Caco-2 (cell line): ENCODE measurements at places on chromosomes 1 and 21.

DNA sequence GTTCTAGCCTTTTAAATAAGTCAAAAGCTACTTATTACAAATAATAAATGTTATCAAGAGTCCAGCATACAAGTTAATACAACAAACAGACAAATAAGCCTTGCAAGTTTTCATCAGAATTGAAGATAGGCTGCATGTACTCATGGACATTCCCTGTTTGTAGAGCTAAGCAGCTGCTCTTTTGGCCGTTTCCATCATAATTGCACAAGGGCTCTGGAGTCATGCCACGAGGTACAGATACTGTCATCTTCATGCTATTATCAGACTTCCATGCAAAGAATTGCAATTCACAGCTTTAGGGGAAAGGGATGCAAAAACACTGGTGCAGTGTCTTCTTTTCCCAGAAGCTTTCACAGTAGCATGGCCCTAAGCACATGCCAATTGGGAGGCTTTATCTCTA is 52.8 kb upstream of the TBX15 start:
- H3K27ac ChIP-seq: no peak overlapping the region
- H3K36me3 ChIP-seq: no peaks in the 10 kb centered on the region
- no peak for DNase-seq

GRCh38 chr1:56517404-56518130 is 61.8 kb downstream of the PLPP3 start:
- H3K36me3 ChIP-seq: no peaks in the 10 kb centered on the region
- H3K4me3 ChIP-seq: no peak overlapping the region
- DNase-seq: no peak
- peaks cover 39% of the 10 kb centered on the region for H3K4me1 ChIP-seq

DNA sequence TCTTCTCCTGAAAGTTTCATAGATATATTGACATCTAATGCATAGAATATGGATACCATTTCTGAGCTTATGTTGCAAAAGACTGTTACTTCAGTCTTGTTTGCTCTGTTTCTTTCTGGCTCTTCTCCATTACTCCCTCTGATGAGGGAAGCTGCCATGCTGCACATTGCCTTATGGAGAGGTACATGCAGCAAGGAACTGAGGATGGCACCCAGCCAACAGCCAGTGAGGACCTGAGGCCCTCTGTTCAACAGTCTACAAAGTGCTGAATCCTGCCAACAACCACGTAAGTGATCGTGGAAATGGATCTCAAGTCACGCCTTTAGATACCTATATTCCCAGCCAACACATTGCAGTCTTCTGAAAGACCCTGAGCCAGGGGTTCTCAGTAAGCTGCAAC is 66.6 kb upstream of the ADAMTS5 start:
- no peak overlapping the region for H3K27ac ChIP-seq
- no peak for DNase-seq
- H3K27me3 ChIP-seq: no peaks in the 10 kb centered on the region
- H3K4me1 ChIP-seq: no peaks in the 10 kb centered on the region

DNA sequence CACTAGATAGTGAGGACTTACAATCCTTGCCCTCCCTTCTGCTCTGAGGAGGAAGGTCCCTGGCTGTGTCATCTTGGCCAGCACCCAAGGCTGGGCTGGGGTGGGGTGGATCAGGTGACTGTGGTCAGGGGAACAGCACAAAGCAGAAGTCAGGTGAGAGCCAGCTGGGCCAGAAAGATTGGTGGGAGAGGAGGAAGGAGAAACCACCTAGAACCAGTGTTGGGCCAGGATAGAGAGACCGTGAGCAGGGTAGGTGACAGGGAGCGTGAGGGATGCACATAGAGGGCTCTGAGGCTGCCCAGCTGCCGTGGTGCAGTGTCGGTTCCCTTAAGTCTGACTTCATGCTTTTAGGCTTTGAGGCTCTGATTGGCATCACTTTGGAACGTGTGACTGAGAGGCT is 22.7 kb downstream of the NCF2 start:
- H3K27ac ChIP-seq: peak overlapping the region; percentile 15
- H3K4me3 ChIP-seq: no peak overlapping the region
- DNase-seq: no peak
- H3K4me1 ChIP-seq: peaks cover 11% of the 10 kb centered on the region
- H3K27me3 ChIP-seq: no peaks in the 10 kb centered on the region

DNA sequence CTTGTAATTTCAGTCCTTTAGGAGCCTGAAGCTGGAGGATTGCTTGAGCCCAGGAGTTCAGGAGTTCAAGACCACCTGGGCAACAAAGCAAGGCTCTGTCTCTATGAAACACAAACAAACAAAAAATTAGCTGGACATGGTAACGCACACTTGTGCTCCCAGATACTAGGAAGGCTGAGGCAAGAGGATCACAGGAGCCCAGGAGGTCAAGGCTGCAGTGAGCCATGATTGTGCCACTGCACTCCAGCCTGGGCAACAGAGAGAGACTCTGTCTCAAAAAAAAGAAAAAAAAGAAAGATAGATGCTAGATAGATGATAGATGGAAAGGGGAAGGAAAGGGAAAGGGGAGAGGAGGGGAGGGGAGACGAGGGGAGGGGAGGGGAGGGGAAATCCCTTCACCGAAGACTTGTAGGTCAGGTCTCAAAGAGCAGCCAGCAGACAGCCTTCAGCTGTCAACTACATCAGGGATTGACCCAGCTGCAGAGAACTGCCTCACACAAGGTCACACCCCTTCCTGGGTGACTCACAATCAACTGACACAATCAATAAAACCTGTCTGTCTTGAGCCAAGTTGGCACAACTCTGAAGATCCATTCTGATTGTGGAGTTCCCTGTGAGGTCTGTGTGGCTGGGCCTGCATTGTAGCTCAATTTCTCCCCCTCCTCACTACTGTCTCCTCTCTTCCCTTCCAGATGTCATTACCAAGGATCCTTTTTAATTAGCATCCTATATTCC is 200.6 kb downstream of the RGS7 start:
- no peak for DNase-seq
- H3K27ac ChIP-seq: no peak overlapping the region
- no peak overlapping the region for H3K4me3 ChIP-seq
- no peaks in the 10 kb centered on the region for H3K4me1 ChIP-seq

- no peak overlapping the region for H3K27ac ChIP-seq
- H3K4me3 ChIP-seq: no peak overlapping the region
- H3K36me3 ChIP-seq: no peaks in the 10 kb centered on the region; the same call in 1 of the 2 replicates
- no peak for DNase-seq
- H3K4me1 ChIP-seq: no peaks in the 10 kb centered on the region
Observed at GRCh38 chr1:12028248-12028647, 8.9 kb downstream of the MIIP start.

DNA sequence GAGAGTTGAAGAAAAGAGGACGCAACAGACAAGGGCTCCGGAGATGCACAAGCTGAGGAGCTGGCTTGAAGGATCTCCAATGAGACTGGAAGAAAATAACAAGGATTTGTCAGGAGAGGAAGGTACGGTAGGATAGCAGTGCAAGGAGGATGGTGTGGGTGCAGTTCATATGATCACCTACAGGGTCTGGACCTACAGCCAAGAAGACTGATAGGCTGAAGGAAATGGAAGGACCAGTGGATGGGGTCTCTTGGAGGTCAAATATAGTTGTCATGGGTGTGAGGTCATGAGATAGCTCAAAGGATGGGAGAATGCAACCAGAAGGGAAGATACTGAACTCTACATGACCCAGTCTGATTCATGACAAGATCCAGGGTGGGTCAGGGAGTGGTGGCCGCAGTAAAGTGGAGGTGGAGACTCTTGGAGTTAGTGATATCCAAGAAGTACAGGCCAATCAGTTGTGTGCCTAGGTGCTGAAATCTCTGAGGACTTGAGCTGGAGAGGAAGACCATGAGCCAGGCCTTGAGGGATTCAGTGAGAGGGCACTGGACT is 15.3 kb upstream of the KANK4 start:
- no peak overlapping the region for H3K4me3 ChIP-seq
- DNase-seq: no peak
- H3K4me1 ChIP-seq: peaks cover 13% of the 10 kb centered on the region
- H3K27me3 ChIP-seq: no peaks in the 10 kb centered on the region
- no peaks in the 10 kb centered on the region for H3K36me3 ChIP-seq
- peak overlapping the region; percentile 24 for H3K27ac ChIP-seq

DNA sequence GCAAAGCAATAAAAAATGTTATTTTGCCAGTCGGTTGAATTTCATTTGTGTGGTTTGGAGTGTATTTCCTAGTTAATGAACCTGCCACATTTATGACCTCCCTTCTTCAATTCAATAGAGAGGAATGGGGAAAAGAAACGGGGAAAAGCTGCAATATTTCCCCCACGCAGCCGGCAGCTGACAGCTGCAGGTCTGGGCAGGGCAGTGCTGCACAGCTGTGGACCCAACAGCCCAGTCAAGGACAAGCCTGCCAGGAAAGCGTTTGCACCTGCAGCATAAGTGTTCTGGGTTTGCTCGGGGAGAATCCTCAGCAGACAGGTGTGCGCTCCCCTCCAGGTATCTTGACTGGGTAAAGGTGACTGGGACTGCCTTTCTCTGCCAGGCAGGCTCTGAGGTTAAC is 53.4 kb downstream of the FBXO2 start:
- DNase-seq: no peak
- H3K27ac ChIP-seq: no peak overlapping the region
- H3K4me1 ChIP-seq: no peaks in the 10 kb centered on the region
- no peak overlapping the region for H3K4me3 ChIP-seq

DNA sequence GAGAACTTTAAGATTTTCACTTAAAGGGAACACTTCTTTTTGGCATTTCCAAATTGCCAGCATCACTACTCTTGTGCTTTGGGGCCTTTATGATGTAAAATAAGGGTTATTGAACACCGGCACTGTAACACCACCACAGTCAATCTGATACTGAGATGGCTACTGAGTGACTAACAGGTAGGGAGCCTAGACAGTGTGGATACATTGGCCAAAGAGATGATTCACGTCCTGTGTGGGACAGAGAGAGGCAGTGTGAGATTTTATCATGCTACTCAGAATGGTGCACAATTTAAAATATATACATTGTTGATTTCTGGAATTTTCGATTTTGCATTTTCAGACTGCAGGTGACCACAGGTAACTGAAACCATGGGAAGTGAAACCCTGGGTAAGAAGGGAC is 261.6 kb downstream of the SPATA17 start:
- H3K27ac ChIP-seq: no peak overlapping the region
- no peaks in the 10 kb centered on the region for H3K36me3 ChIP-seq
- no peak for DNase-seq
- no peaks in the 10 kb centered on the region for H3K27me3 ChIP-seq

GRCh38 chr21:38495242-38495641 is 3.0 kb downstream of the ERG start:
- no peaks in the 10 kb centered on the region for H3K27me3 ChIP-seq
- no peaks in the 10 kb centered on the region for H3K36me3 ChIP-seq
- no peak overlapping the region for H3K27ac ChIP-seq
- no peak overlapping the region for H3K4me3 ChIP-seq
- no peaks in the 10 kb centered on the region for H3K4me1 ChIP-seq
- no peak for DNase-seq

DNA sequence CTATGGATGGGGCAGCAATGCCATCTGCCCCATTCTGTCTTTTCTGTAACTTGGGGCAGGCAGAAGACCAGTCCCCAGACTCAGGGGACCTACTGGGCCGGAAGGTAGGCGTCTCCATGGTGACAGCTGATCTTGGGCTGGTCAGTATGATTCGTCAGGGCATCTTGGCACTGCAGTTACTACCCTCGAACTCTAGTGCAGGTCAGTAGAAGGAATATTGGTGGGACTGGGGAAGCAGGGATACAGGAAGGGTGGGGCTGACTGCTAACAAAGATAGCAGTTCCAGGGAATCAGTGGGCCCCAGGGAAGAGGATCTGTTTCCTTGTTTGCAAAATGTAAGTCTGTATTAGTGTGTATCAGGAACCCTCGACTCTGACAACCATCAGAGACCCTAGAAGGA is 26.2 kb downstream of the SZT2 start:
- no peaks in the 10 kb centered on the region for H3K4me1 ChIP-seq
- H3K36me3 ChIP-seq: no peaks in the 10 kb centered on the region
- no peak overlapping the region for H3K27ac ChIP-seq
- no peaks in the 10 kb centered on the region for H3K27me3 ChIP-seq
- DNase-seq: no peak

DNA sequence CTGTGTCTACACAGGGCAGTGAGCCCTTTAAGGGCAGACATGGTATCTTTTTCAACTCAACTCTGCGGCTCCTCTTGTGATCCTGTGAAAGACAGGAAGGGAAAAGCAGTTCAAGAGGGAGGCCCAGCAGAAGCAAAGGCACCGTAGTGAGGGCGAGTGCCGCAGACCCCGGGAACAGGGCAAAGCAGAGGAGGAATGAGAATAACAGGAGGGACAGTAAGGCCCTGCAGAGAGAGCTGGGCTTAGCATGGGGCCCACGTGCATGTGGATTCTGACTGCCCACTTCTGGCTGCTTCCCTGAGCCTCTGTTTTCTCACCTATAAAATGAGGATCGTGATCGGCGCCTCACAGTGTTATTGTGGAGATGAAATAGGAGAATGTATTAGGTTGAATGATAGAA is 409.3 kb downstream of the PTPRU start:
- H3K4me3 ChIP-seq: no peak overlapping the region
- no peaks in the 10 kb centered on the region for H3K4me1 ChIP-seq
- H3K27ac ChIP-seq: no peak overlapping the region
- H3K36me3 ChIP-seq: no peaks in the 10 kb centered on the region
- no peaks in the 10 kb centered on the region for H3K27me3 ChIP-seq
- no peak for DNase-seq

DNA sequence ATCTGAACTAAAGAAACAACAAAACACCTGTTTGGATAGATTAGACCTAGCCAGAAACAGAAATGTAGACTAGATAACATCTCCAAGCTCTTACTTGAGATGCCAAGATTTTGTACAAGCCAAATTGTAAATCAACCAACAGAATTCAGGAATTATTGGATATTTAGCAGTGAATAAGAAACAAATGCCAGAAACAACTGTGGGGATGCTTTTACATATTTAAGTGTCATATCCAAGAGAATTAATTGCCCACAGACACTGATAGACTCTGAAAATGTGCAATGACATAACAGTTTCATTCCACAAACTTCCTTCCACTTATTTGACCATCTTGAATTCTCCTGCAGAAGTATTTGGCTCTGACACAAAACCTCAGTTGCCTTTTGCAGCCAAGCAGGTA is 92.3 kb downstream of the SGIP1 start:
- H3K4me1 ChIP-seq: no peaks in the 10 kb centered on the region
- H3K36me3 ChIP-seq: no peaks in the 10 kb centered on the region
- H3K27ac ChIP-seq: no peak overlapping the region
- no peak for DNase-seq
- no peak overlapping the region for H3K4me3 ChIP-seq
- no peaks in the 10 kb centered on the region for H3K27me3 ChIP-seq
